Stimulated activated CD8-positive, alpha-beta memory T cell treated with anti-CD3 and anti-CD28 coated beads, Interleukin-2, amount 100 ng/mL, for 48 hours (primary cell): ENCODE measurements at places on chromosomes 11 and 22.

DNA sequence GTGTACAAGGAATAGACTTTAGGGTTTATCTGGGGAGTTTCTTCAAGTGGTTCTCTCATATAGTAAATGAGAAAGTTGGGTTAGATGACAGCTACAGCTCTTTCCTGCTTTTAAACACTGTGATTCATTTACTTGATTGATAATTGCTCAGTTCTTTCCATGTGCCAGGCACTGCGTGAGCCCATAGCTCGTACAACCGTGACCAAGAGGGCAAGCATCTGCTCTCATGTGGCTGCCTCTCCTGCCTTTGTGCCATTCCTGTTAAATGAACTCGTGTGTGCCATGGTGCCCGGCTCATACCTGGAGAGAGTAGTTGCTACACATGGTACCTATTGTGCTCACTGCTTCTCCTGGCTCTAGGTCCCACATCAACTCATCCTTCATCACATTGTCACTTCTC, 206.3 kb downstream of the SNX19 start:
- no peak for DNase-seq

GRCh38 chr22:48485149-48486133, 1342.2 kb downstream of the BRD1 start:
- no peak for DNase-seq

GRCh38 chr11:16166571-16166970, 189.8 kb downstream of the SOX6 start:
- DNase-seq = no peak

GRCh38 chr22:44584256-44584902, 86.3 kb upstream of the RTL6 start:
- DNase-seq = no peak

- DNase-seq = no peak
Observed at GRCh38 chr22:26770624-26771023, 113.2 kb downstream of the MIAT start.

DNA sequence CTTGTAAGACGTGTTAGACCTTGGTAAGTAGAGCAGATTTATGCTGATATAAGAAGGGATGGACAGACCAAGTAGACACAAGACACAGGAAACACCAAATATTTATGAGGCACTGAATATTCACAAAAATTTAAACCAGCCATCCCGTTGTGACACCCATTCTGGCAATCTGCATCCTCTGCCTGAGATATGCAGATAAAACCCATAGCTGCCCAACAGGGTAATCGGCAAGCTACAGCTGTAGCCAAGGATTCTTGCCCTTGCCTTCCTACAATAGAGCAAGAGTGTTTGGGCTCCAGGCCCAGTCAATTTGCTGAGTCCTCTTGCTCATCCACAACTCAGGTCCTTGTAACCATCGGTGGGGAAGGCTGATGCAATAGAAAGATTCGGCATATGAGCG, 18.5 kb upstream of the MPZL2 start:
- no peak for DNase-seq

DNA sequence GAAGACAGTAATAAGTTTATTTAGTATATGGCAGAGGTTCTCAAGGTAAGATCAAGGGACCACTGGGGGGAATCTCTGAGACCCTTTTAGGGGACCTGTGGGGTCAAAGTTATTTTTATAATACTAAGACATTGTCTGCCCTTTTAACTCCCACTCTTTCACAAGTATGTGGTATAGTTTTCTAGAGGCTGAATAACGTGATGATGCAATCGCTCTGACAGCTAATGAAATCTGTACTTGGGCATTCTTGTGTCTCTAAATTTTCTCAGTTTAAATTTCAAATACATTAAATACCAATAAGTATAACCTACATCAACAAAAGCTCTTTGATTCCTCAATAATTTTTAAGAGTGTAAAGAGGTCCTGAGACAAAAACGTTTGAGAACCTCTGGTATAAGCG, 147.9 kb downstream of the ATG16L2 start:
- no peak for DNase-seq

- DNase-seq = no peak
Observed at GRCh38 chr11:1022411-1022810, 14.1 kb downstream of the MUC6 start.

DNA sequence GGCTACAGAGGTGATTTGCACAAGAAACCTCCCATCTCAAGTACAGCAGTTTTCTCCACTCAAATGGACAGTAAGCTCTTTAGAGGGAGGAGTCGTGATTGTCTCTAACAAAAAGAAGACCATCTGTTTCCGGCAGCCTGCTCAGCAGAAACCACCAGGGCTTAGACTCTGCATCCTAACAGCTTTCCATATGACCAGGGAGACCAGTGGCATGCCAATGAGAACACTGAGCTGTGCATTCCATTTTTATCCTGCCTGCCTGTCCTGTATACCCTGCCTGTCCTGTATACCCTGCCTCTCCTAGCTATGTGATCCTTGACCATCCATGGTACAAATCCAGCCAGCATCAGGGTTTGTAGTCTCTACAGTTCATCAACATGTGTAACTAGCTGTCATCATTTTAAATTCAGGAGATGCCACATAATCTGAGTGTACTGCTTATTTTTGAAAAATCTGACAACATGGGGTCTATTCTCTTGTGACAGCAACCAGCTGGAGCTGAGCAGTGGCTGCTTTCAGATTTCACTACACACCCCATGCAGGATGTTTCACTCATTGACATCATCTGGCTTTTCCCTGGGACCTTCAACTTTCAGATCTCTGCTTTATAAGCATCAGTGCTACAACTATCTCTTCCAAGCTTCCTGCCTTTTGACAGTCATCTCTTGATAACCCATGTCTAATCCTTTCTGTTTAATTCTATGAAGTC, 50.5 kb upstream of the POU2AF2 start:
- no peak for DNase-seq

GRCh38 chr11:44525473-44526252, 39.8 kb upstream of the CD82 start:
- no peak for DNase-seq

DNA sequence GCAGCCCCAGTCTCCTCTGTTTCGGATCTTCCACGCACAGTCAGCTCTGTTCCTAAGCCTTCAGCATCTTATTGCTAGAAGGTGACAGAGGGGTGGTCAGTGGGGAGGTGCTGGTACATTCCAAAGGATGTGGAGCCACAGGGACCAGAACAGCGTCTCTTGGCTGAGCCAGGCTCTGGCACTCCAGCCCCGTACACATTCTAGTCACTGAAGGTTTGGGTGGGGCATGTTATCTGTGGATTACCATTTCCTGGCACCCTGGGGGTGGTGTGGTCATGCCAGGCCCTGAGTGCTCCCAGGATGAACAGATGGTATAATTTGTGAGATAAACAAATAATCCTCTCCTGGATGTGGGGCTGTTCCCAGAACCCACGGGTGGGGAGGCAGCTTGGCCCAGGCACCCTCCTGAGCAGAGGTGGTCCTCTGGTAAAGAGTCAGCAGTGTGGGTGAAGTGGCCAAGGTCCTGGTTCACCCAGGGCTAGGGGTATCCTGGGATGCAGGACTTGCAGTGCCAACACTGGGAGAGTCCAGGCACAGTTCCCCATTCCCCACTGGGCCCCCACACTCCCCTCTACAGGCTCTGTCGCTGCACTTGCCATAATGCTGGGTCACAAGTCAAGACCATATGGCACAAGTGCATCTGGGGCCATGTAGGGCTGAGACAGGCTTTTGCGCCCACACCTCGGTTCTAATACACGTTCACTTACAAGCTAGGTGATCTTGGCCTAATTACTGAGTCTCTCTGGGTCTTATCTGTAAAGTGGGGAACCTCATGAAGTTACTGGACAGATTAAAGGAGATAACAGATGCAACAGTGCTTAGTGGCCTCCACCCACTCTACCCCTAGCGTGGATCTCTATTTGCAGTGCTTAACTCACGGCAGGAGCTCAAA, 33.0 kb downstream of the DKK3 start:
- no peak for DNase-seq

DNA sequence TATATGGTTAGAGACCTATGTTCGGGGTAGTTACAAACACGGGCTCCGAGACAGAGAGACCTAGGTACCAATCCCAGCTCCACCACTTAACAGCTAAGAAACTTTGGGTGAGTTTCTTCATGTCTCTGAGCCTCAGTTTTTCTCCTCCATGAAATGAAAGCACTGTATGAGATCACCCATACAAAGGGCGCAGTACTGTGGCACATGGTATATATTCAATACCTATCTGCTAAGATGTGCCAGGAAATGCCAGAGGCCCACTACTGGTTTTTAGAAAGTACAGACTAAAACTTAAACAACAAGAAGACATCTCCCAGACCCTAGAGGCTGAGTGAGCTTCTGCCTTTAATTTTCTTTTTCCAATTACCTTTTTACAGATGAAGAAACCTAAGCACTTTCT, 69.5 kb downstream of the SLC1A2 start:
- DNase-seq = no peak

- DNase-seq = no peak
Observed at GRCh38 chr11:45245218-45246045, 40.7 kb downstream of the SYT13 start.
